Breast epithelium (tissue), 4 donors: ENCODE measurements at places on chromosomes 4 and X.

DNA sequence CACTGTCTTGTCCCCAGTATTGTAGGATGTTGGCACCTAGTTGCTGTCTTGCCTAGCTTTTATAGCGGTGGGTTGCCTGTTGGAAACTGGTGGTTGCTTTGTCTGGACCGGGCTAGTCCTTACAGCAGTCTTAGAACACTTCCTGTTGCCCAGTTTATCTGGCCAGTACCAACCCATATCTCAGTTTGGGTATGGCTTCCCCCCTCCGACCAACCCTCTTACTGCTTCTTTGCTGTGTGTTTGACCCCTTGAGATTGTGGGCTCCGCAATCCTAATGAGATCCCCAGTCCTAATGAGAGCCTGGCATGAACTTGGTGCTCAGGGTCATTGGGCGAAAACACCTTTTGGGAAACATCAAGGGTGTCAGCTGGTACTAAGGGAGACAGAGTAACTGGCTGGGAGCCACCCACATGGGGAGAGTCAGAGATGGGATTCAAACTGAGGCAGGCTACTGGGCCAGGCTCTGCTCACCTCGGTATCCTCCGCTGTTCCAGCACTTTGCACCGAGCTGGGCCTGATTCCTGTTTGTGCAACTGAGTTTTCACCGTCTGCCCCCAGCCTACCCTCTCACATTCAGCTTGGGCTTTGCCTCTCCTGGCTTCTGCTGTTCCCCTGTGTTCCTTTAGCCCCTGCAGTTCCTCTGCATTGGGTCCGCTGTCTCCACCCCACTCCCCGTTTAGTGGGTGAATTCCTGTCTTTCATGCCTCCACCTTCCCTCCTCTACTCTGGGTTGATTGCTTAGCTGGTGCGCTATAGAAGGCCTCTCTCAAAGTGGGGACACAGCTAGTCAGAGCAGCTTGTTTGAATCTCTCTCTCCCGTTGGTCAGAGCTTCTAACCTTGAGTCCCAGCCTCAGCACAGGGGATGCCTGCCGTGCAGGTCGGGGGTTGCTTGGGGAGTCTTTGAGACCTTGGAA, 1.6 kb downstream of the TBC1D14 start:
- peaks cover 3% of the 10 kb centered on the region for H3K4me1 ChIP-seq
- H3K4me3 ChIP-seq, result peak overlapping the region; percentile 76
- H3K36me3 ChIP-seq, result no peaks in the 10 kb centered on the region
- no peak overlapping the region for H3K27ac ChIP-seq
- no peak for DNase-seq
- no peaks in the 10 kb centered on the region for H3K27me3 ChIP-seq

DNA sequence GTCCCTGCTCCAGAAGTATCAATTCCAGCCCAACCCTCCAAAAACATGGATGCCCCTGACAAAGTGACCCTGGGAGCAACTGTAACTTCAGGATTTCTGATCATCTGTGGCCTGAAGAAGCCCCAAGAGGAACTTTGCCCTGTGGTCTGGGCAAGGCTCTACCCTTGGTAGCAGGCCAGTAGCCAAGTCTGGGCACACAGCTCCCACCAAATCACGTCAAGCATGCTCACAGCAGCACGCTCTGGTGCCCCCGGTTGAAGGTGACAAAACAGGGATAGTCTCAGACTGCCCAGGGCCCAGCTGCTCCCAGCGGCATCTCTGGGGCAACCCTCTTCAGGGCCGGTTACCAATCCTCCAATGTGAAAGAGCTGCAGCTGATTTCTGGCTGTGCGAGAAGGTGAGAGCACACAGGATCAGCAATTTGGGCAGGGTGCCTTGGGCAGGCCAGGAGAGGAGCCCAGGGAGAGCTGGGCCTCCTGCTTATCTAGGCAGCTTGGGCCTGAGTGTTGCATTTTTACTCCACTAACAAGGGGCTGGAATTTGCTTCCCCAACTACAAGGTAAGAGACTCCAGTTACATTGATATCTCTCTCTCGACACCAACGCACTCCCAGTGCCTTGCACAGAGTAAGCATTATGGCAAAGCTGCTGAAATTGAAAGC, 418.1 kb downstream of the BCOR start:
- no peak for DNase-seq
- H3K36me3 ChIP-seq, result no peaks in the 10 kb centered on the region
- no peak overlapping the region for H3K27ac ChIP-seq
- H3K4me3 ChIP-seq, result no peak overlapping the region
- H3K27me3 ChIP-seq, result peaks cover 44% of the 10 kb centered on the region
- H3K4me1 ChIP-seq, result no peaks in the 10 kb centered on the region

- DNase-seq, result no peak
- no peak overlapping the region for H3K4me3 ChIP-seq
- H3K27ac ChIP-seq, result no peak overlapping the region
- H3K4me1 ChIP-seq, result no peaks in the 10 kb centered on the region
These were observed 1064.4 kb downstream of the PCDH7 start for GRCh38 chr4:31784558-31784957.

- no peak overlapping the region for H3K4me3 ChIP-seq
- no peaks in the 10 kb centered on the region for H3K36me3 ChIP-seq
- no peaks in the 10 kb centered on the region for H3K4me1 ChIP-seq
- peak overlapping the region; percentile 55 for H3K27ac ChIP-seq
- H3K27me3 ChIP-seq, result no peaks in the 10 kb centered on the region
These were observed 175.7 kb upstream of the MXRA5 start for GRCh38 chrX:3522101-3522650.

- no peaks in the 10 kb centered on the region for H3K27me3 ChIP-seq
- no peak for DNase-seq
- no peak overlapping the region for H3K4me3 ChIP-seq
- H3K36me3 ChIP-seq, result no peaks in the 10 kb centered on the region
These were observed 35.1 kb downstream of the SPCS3 start for GRCh38 chr4:176354884-176355283.

GRCh38 chrX:69232945-69233344, 67.7 kb upstream of the PJA1 start:
- H3K27ac ChIP-seq, result no peak overlapping the region
- H3K4me3 ChIP-seq, result no peak overlapping the region

DNA sequence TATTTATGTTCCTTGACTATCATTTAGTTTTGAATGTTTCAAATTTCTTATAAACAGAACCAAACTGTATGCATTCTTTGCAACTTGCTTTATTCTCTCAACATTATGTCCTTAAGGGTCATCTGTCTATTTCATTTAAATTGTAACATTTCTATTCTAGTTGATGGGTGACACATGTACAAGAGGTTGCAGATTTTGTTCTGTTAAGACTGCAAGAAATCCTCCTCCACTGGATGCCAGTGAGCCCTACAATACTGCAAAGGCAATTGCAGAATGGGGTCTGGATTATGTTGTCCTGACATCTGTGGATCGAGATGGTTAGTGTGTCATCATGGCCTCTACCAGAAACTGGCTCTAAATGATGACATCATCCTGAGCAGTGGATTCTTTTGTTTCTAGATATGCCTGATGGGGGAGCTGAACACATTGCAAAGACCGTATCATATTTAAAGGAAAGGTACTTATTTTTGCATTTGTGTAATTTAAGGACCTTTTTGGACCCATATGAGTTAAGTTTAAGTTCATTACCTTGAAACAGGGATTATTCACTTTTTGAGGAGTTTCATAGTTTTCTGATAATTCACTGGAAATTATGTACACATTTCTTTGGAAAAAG, 6.1 kb downstream of the LIAS start:
- H3K4me1 ChIP-seq, result no peaks in the 10 kb centered on the region
- H3K27me3 ChIP-seq, result no peaks in the 10 kb centered on the region
- no peaks in the 10 kb centered on the region for H3K36me3 ChIP-seq
- no peak overlapping the region for H3K27ac ChIP-seq

DNA sequence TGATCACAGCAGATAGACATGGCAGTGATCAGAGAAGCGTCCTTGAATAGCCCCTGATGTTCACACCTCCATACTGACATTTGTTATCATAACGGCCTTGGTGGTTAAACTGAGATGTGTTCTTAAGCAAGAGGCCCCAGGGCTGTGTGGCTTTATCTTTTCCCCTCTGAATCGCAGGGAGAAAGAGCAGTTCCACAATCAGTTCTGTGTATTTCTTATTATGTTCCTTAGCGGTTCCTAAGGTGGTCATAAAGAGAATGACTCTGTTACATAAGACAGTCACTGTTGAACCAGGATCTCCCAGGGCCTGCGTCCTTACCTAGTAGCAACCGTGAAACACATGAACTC, 52.8 kb upstream of the CBR4 start:
- no peaks in the 10 kb centered on the region for H3K27me3 ChIP-seq
- DNase-seq, result no peak
- no peaks in the 10 kb centered on the region for H3K36me3 ChIP-seq

GRCh38 chr4:98248934-98249333, 12.2 kb upstream of the RAP1GDS1 start:
- H3K27ac ChIP-seq, result no peak overlapping the region
- H3K4me1 ChIP-seq, result no peaks in the 10 kb centered on the region
- no peaks in the 10 kb centered on the region for H3K27me3 ChIP-seq
- no peak overlapping the region for H3K4me3 ChIP-seq

- no peaks in the 10 kb centered on the region for H3K36me3 ChIP-seq
- DNase-seq, result no peak
- no peak overlapping the region for H3K27ac ChIP-seq
These were observed 526.7 kb upstream of the AGA start for GRCh38 chr4:177968817-177969442.

GRCh38 chr4:185019456-185020292, 1.4 kb downstream of the HELT start:
- H3K27me3 ChIP-seq, result peaks cover 79% of the 10 kb centered on the region
- no peak overlapping the region for H3K27ac ChIP-seq
- no peaks in the 10 kb centered on the region for H3K36me3 ChIP-seq
- no peak for DNase-seq
- H3K4me3 ChIP-seq, result peak overlapping the region; percentile 45
- peaks cover 16% of the 10 kb centered on the region for H3K4me1 ChIP-seq

DNA sequence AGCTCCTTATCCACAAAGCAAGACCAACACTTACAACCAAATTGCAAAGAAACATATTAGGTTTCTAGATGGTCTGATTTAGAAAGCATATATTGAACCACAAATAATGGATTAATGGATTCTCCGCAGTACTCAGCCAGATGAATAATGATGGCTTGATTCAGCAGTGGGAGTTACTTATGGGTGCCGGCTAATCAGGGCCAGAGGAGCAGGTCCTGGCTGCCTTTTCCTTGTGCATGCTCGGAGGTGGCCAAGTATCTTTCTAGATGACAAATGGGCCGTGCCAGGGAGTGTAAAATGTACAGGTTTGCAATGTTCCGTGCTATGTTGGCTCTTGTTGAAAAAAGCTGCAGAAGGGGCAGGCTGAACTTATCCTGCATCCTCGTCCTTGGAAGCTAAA, 70.2 kb downstream of the VCX3A start:
- no peaks in the 10 kb centered on the region for H3K27me3 ChIP-seq
- H3K36me3 ChIP-seq, result no peaks in the 10 kb centered on the region
- H3K27ac ChIP-seq, result no peak overlapping the region
- H3K4me1 ChIP-seq, result no peaks in the 10 kb centered on the region
- H3K4me3 ChIP-seq, result no peak overlapping the region

- no peak overlapping the region for H3K4me3 ChIP-seq
- peaks cover 3% of the 10 kb centered on the region for H3K27me3 ChIP-seq
- no peaks in the 10 kb centered on the region for H3K36me3 ChIP-seq
- no peak for DNase-seq
- no peak overlapping the region for H3K27ac ChIP-seq
- H3K4me1 ChIP-seq, result no peaks in the 10 kb centered on the region
These were observed 60.7 kb upstream of the DHRSX start for GRCh38 chrX:2561456-2561855.

DNA sequence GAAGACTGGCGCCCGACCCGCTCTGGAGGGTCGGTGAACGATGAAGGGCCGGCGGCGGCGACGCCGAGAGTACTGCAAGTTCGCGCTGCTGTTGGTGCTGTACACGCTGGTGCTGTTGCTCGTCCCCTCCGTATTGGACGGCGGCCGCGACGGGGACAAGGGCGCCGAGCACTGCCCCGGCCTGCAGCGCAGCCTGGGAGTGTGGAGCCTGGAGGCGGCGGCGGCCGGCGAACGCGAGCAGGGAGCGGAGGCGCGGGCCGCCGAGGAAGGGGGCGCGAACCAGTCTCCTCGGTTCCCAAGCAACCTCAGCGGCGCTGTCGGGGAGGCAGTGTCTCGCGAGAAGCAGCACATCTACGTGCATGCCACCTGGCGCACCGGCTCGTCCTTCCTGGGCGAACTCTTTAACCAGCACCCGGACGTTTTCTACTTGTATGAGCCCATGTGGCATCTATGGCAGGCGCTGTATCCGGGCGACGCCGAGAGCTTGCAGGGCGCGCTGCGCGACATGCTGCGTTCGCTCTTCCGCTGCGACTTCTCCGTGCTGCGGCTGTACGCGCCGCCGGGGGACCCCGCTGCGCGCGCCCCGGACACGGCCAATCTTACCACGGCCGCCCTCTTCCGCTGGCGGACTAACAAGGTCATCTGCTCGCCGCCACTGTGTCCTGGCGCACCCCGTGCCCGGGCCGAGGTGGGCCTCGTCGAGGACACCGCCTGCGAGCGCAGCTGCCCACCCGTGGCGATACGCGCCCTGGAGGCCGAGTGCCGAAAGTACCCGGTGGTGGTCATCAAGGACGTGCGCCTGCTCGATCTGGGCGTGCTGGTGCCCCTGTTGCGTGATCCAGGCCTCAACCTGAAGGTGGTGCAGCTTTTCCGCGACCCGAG, 568 bp downstream of the CHST7 start:
- H3K4me1 ChIP-seq, result no peaks in the 10 kb centered on the region
- H3K27ac ChIP-seq, result peak overlapping the region; percentile 30
- peak overlapping the region; percentile 71 for H3K4me3 ChIP-seq
- no peak for DNase-seq
- H3K27me3 ChIP-seq, result peaks cover 15% of the 10 kb centered on the region

DNA sequence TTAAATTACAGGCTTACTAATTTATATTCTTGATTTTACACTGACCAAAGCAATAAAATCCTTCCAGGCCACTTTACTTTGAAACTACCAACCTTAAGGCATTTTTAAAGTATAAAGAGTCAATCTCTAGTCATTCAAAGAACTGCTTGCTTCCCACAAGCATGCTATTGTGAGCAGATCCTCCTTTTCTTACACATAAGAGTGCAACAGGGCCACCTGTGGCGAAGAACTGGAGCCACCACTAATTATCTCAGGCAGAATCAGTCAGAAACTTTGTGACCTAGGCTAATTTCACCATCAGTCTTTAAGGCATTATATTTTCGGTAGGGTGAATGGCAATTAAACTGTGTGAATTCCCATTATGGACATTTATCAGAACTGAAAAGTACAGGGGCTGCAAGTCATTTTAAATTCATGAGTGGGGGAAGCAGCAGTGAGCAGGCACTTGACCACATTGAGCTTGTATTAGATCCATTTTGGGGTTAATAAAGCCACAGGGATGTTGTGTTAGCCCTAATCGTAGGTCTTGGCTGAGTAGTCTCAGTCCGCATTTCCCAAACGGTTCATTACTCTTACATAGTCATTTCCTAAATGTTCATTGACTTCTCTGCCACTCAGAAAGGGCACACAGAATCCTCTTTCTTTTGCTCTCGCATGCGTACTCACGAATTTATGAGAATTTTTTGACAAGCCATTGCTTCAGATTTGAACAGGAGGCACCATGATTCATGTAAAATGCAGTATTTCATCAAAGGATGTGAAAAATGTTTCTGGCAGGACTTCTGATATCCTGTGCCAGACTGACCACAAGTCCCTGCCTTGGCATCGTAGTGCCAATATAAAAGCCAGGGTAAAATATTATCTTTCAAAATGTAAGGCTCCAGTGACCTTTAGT, 39.8 kb downstream of the NPY2R start:
- no peaks in the 10 kb centered on the region for H3K36me3 ChIP-seq
- no peaks in the 10 kb centered on the region for H3K4me1 ChIP-seq
- no peak overlapping the region for H3K4me3 ChIP-seq
- no peak overlapping the region for H3K27ac ChIP-seq
